ENCODE measurements at places on chromosomes 11 and 22. TPM values are rescaled to one million over a fixed set of nuclear protein-coding genes. Genes with fewer than 3 reads are reported as not detected.

BRSK2 gene
- not detected for total RNA-seq

OR8A1 gene
- not detected for total RNA-seq

FOLR2 gene
- total RNA-seq: not detected

RFPL1 gene
- total RNA-seq: not detected

CNTF gene
- total RNA-seq: 1.8 TPM

DNA sequence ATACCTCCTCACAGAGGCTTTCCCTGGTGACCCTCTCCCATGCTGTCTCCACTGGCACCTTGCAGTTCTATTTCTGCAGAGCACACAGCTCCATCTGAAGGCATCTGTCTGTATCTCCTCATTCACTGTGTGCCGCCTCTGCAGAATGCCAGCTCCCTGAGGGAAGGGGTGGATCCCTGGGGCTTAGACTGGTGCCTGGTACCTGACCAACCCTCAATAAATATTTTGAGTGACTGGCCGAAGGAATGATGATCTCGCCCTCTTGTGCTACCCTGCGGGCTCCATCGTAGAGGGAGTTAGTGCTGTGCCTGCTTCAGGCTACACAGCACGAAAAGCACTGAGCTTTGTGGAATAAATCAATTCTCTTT, 1.6 kb downstream of the CBX7 start:
- peaks cover 29% of the 10 kb centered on the region for H3K27me3 ChIP-seq
- H3K27ac ChIP-seq: no peak overlapping the region
- no peaks in the 10 kb centered on the region for H3K36me3 ChIP-seq
- peak; percentile 49 for DNase-seq
- peaks cover 14% of the 10 kb centered on the region for H3K4me1 ChIP-seq

- no peaks in the 10 kb centered on the region for H3K36me3 ChIP-seq
- no peak overlapping the region for H3K27ac ChIP-seq
- no peaks in the 10 kb centered on the region for H3K4me1 ChIP-seq
- no peak for DNase-seq
- no peak overlapping the region for H3K4me3 ChIP-seq
Observed at GRCh38 chr22:30855266-30855665, 113.3 kb downstream of the MORC2 start.

DNA sequence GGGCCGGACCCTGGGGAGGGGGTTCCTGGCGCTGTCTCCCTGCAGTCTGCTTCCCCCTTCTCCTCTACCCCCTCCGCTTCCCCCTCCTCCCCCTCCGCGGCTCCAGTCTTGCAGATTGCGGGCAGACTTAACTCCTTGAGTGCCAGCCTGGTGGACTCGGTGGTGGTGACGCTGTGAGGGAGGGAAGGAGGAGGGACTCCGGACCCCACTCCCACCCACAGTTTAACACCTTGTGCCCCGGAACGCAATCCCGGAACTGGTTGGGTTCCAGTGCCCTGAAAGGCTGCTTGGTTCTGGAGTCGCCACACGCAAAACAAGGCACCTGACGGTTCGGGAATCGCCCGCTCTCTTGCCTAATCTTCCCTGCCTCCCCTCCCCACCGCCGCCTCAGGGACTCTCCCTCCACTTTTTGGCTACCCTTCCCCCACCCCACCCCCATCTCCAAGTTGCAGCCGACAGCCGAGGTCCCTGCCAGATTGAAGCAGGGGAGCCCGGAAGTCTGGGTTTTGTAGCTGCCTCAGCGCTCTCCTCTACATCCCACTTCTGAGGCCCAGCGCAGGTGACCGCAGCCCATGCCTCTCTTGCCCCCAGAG, 3.9 kb upstream of the BCL9L start:
- DNase-seq: peak; percentile 97
- no peaks in the 10 kb centered on the region for H3K36me3 ChIP-seq
- H3K4me3 ChIP-seq: peak overlapping the region; percentile 71
- H3K27me3 ChIP-seq: peaks cover 8% of the 10 kb centered on the region
- H3K27ac ChIP-seq: no peak overlapping the region

- H3K4me3 ChIP-seq: no peak overlapping the region
- H3K36me3 ChIP-seq: no peaks in the 10 kb centered on the region
- DNase-seq: no peak
- H3K27me3 ChIP-seq: peaks cover 6% of the 10 kb centered on the region
- H3K27ac ChIP-seq: no peak overlapping the region
- no peaks in the 10 kb centered on the region for H3K4me1 ChIP-seq
Observed at GRCh38 chr11:64419257-64419790, 60.4 kb downstream of the RPS6KA4 start.

- H3K4me3 ChIP-seq: no peak overlapping the region
- H3K4me1 ChIP-seq: peaks cover 13% of the 10 kb centered on the region
- H3K36me3 ChIP-seq: peaks cover 16% of the 10 kb centered on the region
- no peak overlapping the region for H3K27ac ChIP-seq
Observed at GRCh38 chr22:37223965-37224551, 11.8 kb upstream of the SSTR3 start.

DNA sequence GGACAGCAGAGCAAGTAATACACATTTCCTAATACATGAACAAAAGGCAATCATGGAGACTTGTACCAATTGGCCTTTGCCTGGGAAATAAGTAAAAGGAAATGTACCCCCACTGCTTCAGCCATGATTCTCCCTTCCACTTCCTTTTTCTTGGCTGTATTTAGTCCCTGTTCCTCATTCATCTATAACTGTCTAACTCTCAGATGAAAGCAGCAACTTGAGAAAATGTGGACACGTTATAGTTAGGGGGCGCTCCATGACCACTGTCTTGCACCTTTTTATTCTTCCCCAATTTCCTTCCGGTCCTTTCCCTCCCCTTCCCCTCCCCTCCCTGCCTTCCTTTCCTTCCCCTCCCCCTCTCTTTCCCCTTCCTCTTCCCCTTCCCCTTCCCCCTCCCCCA, 61.3 kb upstream of the BARX2 start:
- DNase-seq: no peak
- H3K4me1 ChIP-seq: peaks cover 3% of the 10 kb centered on the region
- H3K27me3 ChIP-seq: no peaks in the 10 kb centered on the region
- H3K27ac ChIP-seq: no peak overlapping the region
- no peaks in the 10 kb centered on the region for H3K36me3 ChIP-seq
- H3K4me3 ChIP-seq: no peak overlapping the region

DNA sequence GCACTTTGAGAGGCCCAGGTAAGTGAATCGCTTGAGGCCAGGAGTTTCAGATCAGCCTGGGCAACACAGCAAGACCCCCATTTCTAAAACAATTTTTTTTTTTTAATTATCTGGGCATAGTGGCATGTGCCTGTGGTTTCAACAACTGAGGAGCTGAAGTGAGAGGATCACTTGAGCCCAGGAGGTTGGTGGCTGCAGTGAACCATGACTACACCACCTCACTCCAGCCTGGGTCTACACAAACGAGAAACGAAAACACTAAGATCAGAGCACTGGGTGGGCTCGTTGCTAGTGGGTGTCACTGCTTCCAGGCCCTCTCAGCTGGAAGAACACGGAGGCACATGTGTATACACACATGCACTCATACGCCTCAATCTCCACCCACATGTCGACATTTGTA, 4.1 kb upstream of the MOB2 start:
- peak; percentile 4 for DNase-seq
- H3K4me3 ChIP-seq: no peak overlapping the region
- H3K27ac ChIP-seq: no peak overlapping the region
- no peaks in the 10 kb centered on the region for H3K27me3 ChIP-seq

GRCh38 chr11:57338142-57338541, at the start of gene P2RX3:
TSS of gene P2RX3 (plus strand) at chr11:57338352. CDS start at chr11:57338551, 199 bp downstream.
- DNase-seq: peak; percentile 43
- no peak within 1 kb of the TSS for H3K4me3 ChIP-seq
- H3K27me3 ChIP-seq: peaks cover 18% of the 10 kb centered on the region

DNA sequence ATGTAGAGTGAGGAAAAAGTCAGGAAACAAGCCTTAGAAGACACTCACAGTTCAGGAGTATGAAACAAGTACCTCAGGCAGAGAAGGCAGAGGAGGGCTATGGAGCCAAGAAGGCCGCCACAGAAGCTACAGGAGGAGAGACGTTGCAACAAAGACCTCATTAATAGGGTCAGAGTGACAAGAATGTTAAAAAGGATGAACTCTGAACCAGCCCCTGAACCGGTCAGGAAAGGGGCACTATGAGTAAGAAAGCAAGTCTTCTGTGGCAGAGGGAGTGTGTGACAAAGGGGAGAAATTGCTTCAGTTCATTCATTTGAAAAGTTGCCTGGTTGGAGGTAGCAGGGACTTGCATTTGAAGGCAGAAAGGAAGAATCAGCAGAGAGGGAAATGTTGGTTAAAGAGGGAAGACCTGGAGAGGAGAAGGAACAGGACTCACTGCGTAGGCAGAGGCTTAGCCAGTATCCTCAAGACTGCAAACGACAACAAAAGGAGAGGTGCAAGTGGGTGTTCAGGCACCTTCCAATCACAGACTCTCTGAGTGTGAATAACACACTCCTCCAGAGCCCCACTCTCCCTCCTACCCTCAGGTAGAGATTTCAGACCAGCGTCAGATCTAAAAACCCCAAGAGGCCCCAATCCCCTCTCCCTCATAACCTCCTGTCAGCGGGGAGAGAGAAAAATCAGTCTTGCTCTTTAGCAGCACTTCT, 15.4 kb downstream of the TAGLN start:
- H3K27me3 ChIP-seq: no peaks in the 10 kb centered on the region
- peaks cover 36% of the 10 kb centered on the region for H3K4me1 ChIP-seq
- H3K36me3 ChIP-seq: peaks cover 39% of the 10 kb centered on the region
- H3K4me3 ChIP-seq: no peak overlapping the region
- DNase-seq: no peak

GRCh38 chr11:83662494-83662893, 376.3 kb upstream of the CCDC90B start:
- peak; percentile 17 for DNase-seq
- H3K27me3 ChIP-seq: no peaks in the 10 kb centered on the region
- no peak overlapping the region for H3K27ac ChIP-seq
- no peaks in the 10 kb centered on the region for H3K4me1 ChIP-seq

GRCh38 chr22:23183061-23183698, 2.9 kb downstream of the BCR start:
- H3K27me3 ChIP-seq: no peaks in the 10 kb centered on the region
- peak overlapping the region; percentile 77 for H3K4me3 ChIP-seq
- H3K27ac ChIP-seq: no peak overlapping the region
- peaks cover 54% of the 10 kb centered on the region for H3K4me1 ChIP-seq

DNA sequence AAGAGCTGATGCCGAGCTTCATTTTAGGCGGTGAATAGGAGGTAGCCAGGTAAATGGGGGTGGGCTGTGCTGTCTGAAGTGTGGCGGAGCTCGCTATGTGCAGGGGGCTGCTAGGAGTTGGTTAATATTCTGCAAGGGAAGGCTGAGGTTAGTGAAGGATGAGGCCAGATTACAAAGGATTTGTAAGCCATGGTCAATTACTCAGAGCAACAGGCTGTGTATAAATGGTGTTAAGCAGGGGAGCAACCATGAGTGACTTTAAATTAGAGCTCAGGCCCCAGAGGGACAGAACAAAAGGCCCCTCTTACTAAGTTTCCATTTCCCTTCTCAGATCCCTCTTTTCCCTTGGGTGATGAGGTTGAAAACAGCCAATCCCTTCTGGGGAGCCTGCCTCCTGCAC, 7.3 kb upstream of the MCAM start:
- DNase-seq: no peak
- no peak overlapping the region for H3K27ac ChIP-seq
- no peak overlapping the region for H3K4me3 ChIP-seq
- no peaks in the 10 kb centered on the region for H3K36me3 ChIP-seq
- H3K27me3 ChIP-seq: peaks cover 2% of the 10 kb centered on the region
- peaks cover 23% of the 10 kb centered on the region for H3K4me1 ChIP-seq

DNA sequence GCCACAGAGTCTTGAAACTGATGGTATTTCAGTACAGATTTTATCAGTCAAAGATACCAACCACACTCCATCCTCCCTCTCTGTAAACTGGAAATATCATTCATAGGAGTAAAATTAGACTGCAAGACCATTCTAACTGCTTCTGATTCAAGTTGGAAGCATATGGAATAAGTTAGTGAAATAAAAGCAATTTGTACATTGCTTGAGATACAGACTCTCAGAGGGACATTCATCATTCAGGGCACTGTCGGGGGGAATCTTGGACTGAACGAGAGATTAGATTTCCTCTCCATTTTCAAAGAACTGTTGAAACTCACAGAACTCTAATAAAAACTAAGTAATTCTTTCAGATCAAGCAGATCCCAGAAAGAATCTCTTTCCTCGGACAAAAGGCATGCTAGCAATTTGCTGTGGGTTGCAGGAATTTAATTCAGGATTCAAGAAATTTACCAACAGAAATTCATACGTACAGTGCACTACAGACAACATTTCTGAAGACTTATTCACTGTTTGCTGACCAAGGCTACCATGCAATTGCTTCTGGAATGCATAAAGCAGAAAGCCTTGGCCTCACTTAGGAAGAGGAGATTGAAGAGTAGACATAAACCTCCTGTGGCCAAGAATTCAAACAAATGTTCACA, 34.1 kb downstream of the PAMR1 start:
- H3K4me1 ChIP-seq: peaks cover 25% of the 10 kb centered on the region
- peak overlapping the region; percentile 23 for H3K4me3 ChIP-seq
- no peaks in the 10 kb centered on the region for H3K27me3 ChIP-seq
- peak overlapping the region; percentile 85 for H3K27ac ChIP-seq
- peak; percentile 82 for DNase-seq
- peaks cover 11% of the 10 kb centered on the region for H3K36me3 ChIP-seq

DNA sequence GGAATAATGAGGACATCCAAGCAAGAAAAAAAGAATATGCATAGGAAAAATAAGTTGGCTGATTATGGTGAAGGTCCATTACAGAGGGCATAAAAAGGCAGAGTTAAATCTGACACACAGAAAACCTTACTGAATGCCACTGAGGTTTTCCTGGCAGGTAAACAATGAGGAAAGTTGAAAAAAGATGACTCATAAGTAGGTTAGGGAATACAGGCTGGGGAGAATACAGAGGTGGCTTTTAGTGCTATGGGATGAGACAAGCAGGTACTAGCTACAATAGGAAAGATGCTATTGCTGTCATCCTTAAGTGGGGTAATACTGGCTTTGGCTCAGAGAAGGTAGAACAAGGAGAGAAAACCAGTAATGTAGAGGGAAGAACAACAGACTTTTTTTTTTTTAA, 44.7 kb downstream of the CSTF3 start:
- H3K36me3 ChIP-seq: no peaks in the 10 kb centered on the region
- no peak overlapping the region for H3K4me3 ChIP-seq
- H3K4me1 ChIP-seq: no peaks in the 10 kb centered on the region
- DNase-seq: no peak

DNA sequence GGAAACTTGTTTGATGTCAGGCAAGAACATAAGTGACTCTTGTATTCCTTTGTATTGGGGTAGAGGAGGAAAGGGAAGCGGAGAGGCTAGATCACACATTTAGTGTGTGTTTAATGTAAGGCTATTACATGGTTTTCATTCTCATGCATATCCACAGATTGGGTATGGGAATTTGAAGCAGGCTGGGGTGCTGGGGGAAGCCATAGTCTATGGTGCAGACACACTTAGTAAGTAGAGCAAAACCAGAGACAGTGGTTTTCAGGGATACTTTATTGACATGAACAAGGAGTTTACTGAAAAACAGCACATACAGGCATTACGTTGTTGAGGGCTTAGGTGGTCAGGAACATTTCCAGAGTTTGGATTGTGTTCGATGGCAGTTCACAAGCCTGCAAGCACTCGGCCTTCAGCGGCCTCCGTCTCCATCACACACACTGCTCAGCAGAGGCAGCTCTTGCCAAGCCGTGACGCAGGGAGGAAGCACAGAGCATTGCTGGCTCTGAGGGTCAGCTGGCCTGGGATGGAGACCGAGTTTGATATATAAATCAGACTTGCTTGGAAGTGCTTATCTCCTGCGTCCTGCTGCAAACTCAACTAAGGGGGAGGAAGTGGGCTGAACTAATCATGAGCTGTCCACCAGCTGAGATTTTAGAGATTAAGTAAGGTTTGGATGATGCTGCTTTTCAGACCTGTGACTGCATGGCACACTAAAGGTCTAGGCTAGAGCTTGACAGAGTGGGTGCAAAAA, 25.3 kb downstream of the SCN3B start:
- peaks cover 4% of the 10 kb centered on the region for H3K36me3 ChIP-seq
- H3K27me3 ChIP-seq: peaks cover 6% of the 10 kb centered on the region
- no peak overlapping the region for H3K27ac ChIP-seq
- DNase-seq: no peak
